ENCODE measurements at places on chromosomes 6 and 20. TPM values are rescaled to one million over a fixed set of nuclear protein-coding genes. Genes with fewer than 3 reads are reported as not detected.

GRCh38 chr6:72133324-72133723, 247.0 kb downstream of the RIMS1 start:
- DNase-seq: no peak

Gene BYSL
- total RNA-seq: 24.8 TPM

- DNase-seq: peak; percentile 32
Measured at GRCh38 chr20:45833030-45833882, at the start of gene SNX21. TSS of gene SNX21 (plus strand) at chr20:45833799. CDS start at chr20:45833920, 121 bp downstream.

GRCh38 chr6:885051-885590, 192.2 kb upstream of the EXOC2 start:
- no peak for DNase-seq

- DNase-seq: no peak
Measured at GRCh38 chr6:35730745-35731413, 6.0 kb upstream of the ARMC12 start.

- no peak for DNase-seq
Measured at GRCh38 chr6:1461207-1461606, 71.8 kb downstream of the FOXF2 start.

Gene SRMS
- not detected for total RNA-seq
